ENCODE measurements at places on chromosomes 5 and 9.

GRCh38 chr9:23413541-23413940 lies 412.5 kb downstream of the ELAVL2 start:
- DNase-seq = no peak

- DNase-seq = no peak
Measured at GRCh38 chr5:3212869-3213268, 382.8 kb upstream of the IRX1 start.

- no peak for DNase-seq
Measured at GRCh38 chr5:124561451-124561850, 185.0 kb downstream of the ZNF608 start.

DNA sequence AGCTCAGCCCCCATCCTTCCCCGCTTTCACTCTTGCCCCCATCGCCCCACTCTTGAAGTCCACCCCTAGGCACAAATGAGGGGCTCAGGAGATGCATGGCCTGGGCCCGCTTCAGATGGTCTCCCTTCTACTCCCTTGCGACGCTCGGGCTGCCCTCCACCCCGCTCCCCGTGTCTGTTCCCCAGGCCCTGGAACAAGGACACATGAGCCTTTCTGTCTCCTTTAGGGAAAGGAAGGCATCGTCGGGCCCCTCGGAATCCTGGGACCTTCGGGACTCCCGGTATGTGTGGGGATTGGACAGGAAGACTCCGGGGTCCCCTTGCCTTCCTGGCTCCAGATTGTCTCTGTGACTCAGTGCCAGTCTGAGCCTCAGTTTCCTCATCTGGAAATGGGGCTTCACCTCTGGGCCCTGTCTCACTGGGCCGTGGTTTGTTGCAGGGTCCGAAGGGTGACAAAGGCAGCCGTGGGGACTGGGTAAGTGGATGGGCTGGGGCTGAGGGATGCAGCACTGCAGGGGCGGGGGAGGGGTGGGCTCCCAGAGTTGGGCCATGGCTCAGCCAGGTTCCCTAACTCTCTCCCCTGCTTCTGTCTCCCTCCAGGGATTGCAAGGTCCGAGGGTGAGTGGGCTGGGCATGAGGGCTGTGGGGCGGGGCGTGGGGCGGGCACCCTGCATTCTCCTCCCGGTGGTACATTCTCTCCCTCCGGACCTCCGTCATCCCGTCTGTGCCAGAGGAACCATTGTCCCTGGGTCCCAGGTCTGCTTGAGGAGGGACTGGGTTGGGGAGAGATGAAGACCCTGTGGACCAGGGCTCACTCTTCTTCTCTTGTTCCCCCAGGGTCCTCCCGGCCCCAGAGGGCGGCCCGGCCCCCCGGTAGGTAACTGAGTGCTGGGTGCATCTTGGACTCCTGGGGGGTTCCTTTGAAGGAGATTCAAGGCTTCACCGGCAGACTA lies 21.8 kb upstream of the ORM1 start:
- DNase-seq = no peak

DNA sequence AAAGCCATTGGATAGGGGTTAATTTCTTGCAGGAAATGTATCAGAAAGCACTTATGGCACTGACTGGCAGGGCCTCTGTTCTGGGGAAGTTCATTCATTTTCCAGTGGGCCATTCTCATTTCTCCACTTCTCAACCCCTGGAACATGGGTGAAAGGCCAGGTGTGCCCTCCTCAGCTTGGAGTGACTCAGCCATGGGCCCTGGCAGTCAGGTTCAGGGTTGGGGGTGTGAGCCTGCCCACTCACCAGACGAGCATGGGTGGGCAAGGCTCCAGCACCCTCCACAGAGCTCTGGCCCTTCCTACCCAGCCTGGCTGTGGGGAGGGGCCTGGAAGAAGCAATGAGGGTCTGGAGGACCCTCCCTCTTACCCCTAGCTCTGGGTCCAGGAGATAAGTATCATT lies 174.4 kb downstream of the HSPA4 start:
- no peak for DNase-seq

DNA sequence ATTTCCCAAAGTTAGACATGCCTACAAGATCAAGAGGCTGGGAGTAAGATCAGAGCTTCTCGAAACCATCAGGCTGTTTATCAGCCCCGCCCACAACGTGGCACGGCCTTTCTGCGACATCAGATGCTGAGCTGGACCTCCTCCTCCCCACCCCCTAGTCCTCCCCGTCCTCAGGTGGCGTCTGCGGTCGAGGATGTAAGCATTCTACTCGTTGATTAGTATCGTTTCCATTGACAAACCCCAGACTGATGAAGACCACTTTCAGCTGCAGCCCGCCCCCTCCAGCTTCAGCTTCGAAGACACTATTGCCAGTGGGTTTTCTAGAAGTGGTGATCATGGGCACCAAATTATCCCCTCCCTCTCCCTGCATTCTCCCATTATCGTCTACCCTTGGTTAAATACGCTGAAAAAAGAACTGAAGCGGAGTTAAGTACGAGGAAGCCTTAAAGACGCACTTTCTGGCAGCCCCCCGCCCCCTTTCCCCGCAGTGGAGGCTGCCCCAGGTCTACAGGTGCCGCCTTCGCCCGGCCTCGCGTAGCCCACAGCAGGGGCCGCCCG lies 1.1 kb downstream of the PPIC start:
- peak; percentile 43 for DNase-seq

DNA sequence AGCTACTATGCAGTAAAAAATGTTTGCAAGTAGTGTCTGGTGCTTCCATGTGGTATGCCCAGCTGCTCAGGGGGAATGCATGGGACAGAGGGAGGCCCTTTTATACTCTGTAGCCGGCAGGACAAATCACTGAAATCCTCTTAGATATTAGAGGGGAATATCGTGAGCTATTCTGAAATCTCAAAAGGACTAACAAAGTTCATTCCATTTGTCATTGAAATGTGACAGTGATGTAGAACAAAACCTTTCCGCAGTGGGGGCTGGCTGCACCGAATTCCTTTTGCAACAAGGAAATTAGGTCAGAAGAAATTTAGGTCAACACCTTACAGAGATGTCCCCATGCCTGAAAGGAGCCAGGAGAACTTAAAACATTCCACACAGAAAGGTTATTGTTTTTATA lies 72.4 kb upstream of the MEF2C start:
- no peak for DNase-seq

DNA sequence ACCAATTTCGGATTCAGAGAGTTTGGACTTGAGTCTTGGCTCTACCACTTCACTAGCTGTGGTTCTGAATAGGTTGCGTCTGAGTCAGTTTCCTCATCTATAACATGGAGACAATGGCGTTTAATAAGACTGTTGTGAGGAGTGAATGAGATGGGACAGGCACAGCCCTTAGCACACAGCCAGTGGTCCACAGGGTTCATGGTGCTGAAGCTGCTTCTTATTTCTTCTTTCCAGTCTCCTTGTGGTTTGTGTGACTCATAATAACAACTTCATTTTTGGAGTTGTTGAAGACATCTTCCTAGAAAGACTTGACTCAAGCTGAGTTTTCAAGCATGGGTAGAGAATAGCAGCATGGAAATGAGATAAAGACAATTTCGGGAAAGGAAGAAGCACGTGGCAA lies 172.6 kb upstream of the PPP2R2B start:
- DNase-seq = peak; percentile 33

DNA sequence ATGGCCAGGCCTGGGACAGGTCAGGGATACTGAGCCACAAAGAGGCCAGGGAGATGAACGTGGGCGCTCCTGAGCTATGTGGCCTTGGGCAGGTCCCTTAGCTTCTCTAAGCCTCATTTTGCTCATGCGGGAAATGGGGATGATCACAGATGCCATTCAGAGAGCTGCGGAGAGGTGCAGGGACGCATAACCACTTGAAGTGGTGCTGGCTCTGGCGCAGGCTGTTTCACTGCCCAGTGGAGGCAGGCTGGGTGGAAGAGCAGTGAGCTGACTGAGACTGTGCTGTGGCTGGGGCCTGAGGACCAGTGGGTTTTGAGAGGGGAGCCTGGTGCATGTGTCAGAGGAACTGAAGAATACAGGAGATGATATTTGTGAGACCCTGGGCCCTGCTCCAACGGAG lies 18.4 kb downstream of the CXXC5 start:
- DNase-seq = no peak

DNA sequence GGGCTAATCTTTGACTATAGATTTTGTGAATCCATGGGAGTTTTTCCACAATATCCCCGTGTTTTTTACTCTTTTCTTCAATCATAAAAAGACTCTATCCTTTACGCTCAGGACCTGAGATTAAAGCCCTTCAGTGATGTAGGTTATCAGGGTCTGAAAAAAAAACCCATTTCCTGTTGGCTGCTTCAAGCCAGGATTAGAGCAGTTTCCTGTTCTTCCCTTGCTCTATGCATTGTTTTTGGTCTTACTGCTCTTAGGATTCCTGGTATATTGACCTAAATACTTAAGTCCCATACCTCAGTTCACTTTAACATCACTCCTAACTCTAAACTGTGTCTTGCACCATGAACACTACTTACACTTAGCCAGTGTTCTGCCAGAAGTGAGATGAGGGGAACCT lies 319.3 kb upstream of the CHD1 start:
- no peak for DNase-seq

GRCh38 chr5:34970552-34970951 lies 41.2 kb downstream of the DNAJC21 start:
- no peak for DNase-seq

DNA sequence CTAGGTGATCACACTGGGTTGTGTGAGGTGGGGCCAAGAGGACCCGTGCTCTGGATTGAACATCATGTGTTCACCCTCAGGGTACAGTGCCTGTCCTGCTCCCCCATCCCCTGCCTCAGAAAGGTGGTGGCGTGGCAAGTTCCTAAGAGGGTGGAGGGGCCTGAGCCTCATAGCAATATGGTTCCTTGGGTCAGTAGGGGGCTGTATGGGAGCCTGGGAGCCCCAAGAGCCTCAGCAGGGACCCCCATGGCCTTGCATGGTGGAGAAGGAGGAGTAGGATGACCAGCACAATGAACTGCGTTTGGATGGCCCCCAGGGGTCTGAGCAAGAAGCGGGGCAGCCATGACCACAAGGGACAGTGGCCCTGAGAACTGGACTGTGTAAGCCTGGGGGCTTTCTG lies 89.6 kb upstream of the SHB start:
- DNase-seq = no peak

GRCh38 chr9:21491756-21492155 lies 9.6 kb upstream of the IFNE start:
- DNase-seq = peak; percentile 38

GRCh38 chr5:4083591-4084337 lies 488.1 kb downstream of the IRX1 start:
- DNase-seq = no peak
